Karpas-422 (cell line): ENCODE measurements at places on chromosomes 16 and 17. TPM values are rescaled to one million over a fixed set of nuclear protein-coding genes. Genes with fewer than 3 reads are reported as not detected.

GRCh38 chr17:58611331-58611730 lies 80.5 kb downstream of the TEX14 start:
- no peak for DNase-seq

- no peak for DNase-seq
Observed at GRCh38 chr17:31564883-31565301, 173.4 kb downstream of the RAB11FIP4 start.

DNA sequence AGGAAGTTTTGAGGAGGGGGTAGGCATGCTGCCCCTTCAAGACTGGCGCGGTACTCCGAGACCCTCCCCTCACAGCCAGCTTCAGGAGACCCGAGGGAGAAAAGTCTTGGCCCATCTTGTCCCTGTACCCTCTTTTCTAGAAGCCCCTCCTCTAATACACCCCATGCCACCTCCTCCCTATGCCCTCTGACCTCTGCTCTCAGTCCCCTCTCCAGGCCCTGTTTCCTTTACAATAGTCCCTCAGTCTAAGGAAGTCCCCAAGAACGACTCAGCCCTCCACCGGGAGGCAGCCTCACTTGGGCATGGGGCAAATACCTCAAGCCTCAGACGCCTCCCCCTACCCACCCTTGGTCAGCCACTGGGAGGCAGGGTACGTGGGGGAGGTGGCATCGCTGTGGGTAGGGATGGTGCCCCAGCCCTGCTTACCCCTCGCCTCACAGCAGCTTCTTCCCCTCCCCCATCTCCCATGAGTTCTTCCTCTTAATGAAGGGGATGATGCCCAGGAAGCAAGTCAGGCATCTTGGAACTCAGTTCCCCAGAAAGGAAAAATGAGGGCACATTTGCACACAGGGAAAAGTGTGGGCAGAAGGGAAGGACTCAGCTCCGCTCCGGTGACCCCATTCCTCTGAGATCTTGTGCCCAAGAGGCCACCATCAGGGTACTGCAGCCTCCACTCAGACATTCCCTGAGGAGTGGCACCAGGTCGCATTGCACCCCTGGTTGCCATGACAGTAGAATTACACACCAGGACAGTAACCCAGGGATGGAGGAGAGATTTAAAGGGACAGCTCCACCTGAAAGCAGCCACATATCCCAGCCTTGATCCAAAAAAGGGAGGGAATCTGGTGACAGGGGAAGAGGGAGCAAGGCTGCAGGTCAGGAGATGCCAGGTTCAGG lies 6.2 kb downstream of the MPP2 start:
- no peak for DNase-seq

GRCh38 chr17:72372185-72372584 lies 251.4 kb downstream of the SOX9 start:
- DNase-seq = no peak

ABCA9 gene
- total RNA-seq = not detected in 2 replicates

DNA sequence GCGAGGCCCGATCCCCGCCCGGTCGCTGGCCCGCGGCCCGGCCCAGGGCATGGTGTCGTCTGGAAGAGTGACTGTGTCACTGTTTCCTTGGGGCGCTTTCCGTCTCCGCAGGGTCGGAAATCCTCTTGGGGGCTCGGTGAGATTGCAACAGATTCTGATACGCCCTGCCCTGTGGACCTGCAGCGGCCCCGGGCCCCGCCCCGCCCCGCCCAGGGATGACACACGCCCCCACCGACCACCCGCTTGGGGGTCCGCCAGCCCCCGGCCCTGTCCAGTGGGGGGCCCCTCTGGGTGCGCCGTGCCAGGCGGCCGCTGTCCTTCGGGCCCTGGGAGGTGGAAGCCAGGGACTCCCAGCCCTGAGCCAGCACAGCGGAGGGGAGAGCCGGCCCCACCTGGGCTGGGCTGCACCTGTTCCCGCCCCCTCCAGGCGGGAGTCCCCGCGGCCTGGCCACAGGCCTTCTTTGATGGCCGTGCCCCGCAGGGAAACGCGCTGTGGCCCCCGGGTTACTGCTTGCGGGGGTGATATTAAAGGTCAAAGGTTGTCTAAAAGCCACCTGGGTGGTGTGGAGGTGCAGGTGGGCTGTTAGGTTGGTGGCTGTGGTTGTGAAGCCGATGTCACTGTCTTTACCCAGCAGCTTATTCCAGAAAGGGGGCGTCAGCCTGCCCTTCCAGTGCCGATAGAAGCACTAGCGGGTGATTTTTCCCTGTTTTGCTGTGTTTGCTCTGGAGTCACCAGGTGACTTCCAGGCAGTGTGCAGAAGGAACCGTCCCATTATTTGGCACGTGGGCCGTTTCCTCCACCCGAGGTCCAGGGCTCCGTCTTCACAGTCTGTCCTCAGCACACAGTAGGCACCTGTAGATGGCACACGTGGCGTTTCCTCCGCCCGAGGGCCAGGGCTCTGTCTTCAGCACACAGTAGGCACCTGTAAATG lies 752 bp downstream of the TBC1D24 start:
- peak; percentile 79 for DNase-seq
